ENCODE measurements at places on chromosomes 3 and 15.

GRCh38 chr3:126955004-126955790 lies 27.7 kb upstream of the PLXNA1 start:
- DNase-seq: no peak

- no peak for DNase-seq
These were observed 18.6 kb upstream of the TRPC1 start for GRCh38 chr3:142705198-142705597.

DNA sequence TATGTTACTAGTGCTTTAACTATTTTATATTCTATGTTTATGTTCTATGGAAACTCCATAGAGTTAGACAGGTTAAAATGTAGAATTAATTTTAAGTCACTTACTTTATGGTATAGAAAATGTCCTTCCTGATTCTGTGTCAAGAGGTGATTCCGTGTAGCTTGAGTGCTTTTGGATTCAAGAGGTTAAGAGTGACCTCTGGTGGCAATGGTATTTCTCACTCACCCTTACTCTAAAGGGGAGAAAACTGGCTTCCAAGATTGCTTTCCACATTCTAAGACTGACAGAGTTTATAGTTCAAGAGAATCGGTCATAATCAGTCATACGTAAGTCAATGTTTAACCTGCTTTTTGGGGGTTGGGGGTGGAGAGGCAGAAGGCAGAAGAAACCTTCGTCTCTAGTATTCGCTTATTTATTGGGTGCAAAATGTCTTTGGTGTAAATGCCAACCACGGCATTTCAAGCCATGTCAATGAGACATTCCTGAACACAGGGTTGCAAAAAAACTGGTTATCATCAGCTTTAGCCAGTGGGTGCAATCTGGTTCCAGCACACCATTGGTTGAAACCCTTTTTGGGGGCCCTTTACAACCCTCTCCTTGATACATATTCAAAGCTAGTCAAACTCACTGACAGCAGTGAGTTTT lies 92.0 kb upstream of the VGLL3 start:
- DNase-seq: no peak

DNA sequence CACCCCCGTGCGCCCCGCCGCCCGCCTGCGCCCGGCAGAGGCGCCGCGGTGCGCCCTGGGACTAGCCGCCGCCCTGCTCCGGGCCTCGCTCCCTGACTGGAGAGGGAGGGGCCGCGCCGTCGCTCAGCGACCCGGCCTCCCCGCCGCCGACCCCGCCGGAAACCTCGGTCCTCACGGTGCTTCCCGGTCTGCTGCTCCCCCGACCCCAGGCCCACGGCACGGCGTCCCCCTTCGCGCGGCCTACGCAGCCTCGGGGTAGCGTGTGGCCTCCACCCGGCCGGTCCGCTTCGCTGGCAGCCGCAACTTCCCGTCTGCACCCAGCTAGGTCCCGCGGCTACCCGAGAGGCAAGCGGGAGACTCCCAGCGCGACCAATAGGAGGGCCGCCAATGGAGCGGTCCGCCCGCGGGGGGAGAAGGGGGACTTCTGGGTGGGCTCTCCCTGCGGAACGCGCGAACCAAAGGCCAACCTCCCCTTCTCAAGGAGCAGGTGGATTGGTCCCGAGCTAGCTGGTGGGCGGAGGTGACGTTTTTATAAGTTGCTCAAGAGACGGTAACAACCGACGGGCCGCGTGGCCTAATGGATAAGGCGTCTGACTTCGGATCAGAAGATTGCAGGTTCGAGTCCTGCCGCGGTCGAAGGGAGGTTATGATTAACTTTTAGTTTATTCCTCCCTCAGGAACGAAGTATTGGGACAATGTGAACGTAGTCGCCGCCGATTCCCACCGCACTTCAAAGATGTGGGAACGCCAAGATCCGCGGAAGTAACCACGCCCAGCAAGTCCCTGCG lies at the start of gene POLG:
POLG (minus strand) TSS at position 315 of the 788 bp plus-strand sequence. CDS start 1,070 bp downstream, outside the sequence.
- peak; percentile 98 for DNase-seq

DNA sequence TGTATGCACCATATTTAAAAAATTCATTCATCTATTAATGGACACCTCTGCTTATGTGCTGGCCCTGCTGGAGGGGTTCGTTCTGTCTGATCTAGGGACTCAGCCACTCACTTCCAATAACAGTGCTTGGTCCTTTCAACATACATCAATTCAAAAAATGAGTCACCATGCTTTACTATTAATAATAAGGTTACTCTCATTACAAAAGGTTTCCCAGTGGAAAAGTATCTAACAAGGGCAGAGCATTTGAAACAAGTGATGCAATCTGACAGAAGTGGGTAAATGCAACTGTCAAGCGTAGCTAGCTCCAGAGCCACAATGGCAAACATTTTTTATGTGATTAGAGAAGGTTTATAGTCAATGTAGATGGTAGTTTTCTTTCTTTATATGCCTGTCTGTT lies 67.9 kb upstream of the TNIK start:
- DNase-seq: no peak

- no peak for DNase-seq
These were observed 98.6 kb downstream of the RPL39L start for GRCh38 chr3:187040516-187041361.

DNA sequence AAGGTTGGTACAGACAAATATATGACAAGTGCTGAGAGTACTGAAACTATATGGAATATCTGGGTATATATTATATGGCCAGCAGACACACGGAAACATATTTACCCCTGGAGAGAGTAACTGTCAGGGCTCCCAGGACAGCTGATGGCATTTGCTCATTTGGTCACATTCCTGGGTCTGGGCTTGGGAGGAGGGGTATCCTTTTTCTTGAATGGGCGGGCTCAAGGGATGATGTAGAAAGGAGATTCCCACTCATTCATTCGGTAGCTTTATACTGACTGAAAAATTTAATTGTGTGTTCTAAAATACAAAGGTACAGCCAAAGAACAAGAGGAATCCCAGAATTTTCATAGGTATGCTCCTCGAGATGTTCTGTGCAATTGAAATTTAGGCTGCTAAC lies 131.0 kb downstream of the KCNAB1 start:
- DNase-seq: no peak

GRCh38 chr15:57111002-57111401 lies 192.6 kb downstream of the TCF12 start:
- no peak for DNase-seq

GRCh38 chr3:142216321-142216720 lies 9.1 kb downstream of the GK5 start:
- DNase-seq: no peak

DNA sequence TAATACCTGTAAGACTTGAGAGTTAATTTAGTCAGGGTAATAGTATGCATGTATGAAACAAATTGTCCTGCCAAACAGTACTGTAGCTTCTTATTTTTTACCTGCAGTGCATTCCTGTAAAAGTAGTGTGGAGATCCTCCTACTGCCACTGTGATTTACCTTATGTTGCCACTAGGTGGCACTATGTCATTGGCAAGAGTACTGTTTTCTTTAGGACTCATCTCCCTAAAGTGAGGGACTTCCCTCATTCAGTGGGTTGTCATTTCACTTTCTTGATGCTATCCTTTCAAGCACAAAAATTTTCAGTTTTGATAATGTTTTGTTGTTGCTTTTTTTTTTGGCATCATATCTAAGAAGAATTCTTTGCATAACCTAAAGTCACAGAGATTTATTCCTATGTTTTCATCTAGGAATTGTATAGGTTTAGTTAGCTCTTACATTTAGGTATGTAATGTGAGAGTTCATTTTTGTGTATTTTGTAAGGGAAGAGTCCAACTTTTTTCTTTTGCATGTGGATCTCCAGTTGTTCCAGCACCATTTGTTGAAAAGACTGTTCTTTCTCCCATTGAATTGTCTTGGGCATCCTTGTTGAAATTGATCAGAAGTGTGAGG lies 105.7 kb downstream of the AKAP13 start:
- DNase-seq: no peak

GRCh38 chr15:38389924-38390542 lies 63.9 kb upstream of the FAM98B start:
- DNase-seq: peak; percentile 36

GRCh38 chr3:107377151-107377550 lies at the start of gene CCDC54:
CCDC54 (plus strand) TSS chr3:107377439; CDS start chr3:107377588, 149 bp downstream.
- no peak for DNase-seq

GRCh38 chr15:63612300-63612699 lies 15.1 kb downstream of the FBXL22 start:
- DNase-seq: no peak

- peak; percentile 33 for DNase-seq
These were observed 68.5 kb downstream of the TMCC1 start for GRCh38 chr3:129824926-129825541.

GRCh38 chr15:87268675-87269074 lies 987.9 kb downstream of the NTRK3 start:
- DNase-seq: no peak

DNA sequence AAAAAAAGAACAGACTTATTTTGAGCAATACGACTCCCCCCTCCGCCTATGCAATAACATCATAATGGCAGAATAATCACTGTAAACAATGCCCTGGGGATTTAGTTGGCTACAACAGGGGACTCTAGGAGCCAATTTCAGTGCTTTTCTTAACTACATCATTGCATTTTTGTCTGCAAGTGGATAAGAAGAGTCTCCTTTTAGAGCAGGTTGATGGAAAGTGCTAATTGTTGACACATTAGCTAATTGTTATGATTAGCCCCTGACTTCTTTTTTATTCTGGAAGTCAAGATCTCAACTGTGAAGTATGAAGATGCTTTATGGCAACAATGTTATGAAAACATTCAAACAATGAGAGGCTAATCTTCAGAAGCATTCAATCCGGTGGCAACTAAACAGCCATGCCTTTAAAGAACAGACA lies 121.2 kb downstream of the MECOM start:
- no peak for DNase-seq

GRCh38 chr15:73368301-73369136 lies at the start of gene HCN4:
HCN4 (minus strand) TSS chr15:73368958; CDS start chr15:73368270, 688 bp downstream.
- DNase-seq: no peak

DNA sequence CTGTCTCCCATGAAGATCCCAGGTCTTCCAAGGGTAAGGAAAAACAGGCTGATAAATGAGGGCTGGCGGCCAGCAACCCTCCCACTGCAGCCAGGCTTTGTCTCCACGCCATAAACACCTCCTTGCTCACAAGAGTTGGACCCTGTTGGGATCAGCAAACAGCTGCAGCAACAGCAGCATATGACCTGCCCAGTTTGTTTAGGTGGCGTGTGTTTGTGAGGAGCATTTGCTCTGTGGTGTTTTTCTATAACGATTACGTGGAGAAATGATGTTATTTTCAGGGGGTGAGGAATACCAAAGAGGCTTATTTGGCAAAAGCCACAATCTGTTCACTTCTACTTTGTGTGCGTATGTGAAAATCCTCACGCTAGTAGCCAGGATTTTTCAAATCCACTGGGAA lies 58.5 kb downstream of the RFTN1 start:
- no peak for DNase-seq

GRCh38 chr3:37511463-37511920 lies 337.1 kb upstream of the LRRFIP2 start:
- DNase-seq: no peak

DNA sequence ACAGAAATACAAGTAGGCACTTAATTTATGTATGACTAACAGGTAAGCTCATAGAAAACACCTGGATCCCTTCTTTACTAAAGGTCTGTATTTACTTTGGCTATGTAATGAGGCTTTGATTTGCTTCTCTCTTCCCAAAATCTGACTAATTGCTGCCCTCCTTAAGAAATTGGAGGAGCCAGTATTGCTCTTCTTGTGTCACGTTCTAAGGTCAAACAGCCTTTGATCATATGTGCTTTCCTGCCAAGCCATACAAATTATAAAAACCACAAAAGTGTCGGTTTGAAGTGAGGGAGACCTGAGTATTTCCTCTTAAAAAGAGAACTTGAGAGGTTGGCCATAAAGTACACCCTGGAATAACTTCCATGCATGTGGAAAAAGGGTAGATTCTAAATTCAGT lies 112.1 kb upstream of the MB21D2 start:
- no peak for DNase-seq

GRCh38 chr3:189108067-189108466 lies 63.7 kb upstream of the TPRG1 start:
- no peak for DNase-seq

- no peak for DNase-seq
These were observed 222.3 kb downstream of the SLCO3A1 start for GRCh38 chr15:92075764-92076163.

GRCh38 chr3:25130724-25131520 lies 297.1 kb upstream of the RARB start:
- DNase-seq: no peak

- DNase-seq: no peak
These were observed 163.3 kb downstream of the PLCH1 start for GRCh38 chr3:155581579-155581978.

DNA sequence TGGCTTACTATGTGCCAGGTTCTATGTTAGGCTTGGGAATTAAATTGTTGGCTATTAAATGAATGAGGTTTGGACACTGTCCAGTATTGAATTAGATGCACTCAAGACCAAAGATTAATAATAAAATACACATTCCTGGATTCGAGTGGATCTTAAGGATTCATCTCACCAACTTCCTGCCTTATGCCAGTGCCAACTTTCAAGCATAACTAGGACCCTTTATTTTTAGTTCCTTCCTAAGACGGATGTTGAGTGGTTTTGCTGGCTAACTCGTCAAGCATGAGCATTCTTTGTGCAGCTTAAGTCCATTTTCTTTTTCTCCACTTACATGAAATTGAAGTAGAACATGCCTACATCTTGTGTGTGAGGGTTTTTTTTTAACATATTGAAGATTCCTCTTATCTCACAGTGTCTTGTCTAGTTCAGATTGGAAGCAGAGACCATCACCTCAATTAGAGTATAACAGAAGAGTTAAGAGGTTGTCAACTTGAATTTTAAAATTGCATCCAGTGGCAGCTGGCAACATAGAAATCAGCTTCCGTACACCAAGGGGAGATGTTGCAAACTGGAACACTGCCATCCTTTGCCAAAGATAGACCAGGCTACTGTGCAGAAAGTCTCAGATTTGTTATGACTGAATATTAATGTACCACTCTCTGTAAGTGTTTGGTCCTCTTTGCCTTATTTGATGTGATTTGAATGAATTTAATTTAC lies 106.3 kb upstream of the BFSP2 start:
- no peak for DNase-seq

GRCh38 chr3:62824965-62825592 lies 50.1 kb downstream of the CADPS start:
- DNase-seq: no peak

GRCh38 chr15:96181873-96182301 lies 148.6 kb upstream of the NR2F2 start:
- DNase-seq: no peak

DNA sequence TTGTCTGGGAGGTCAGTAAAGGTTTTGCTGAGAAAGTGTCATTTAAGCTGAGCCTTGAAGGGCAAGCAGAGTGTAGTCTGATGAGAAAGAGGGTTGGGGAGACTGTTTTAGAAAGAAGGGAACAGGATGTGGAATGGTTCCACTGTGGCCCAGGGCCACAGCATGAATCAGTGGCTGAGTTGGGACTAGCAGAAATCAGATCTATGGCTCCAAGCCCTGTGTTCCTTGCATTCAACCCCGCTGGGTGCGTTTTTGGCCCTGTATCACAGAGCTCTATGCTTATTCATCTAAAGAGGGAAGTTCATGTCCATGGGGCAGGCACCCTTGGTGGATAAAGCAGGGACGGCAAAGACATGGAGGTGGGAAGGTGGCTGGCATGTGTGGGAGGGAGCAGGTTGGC lies 151.3 kb downstream of the CACNA1D start:
- DNase-seq: no peak
